Fibroblast of gingiva (primary cell): ENCODE measurements at places on chromosomes 5 and 9.

- no peak for DNase-seq
Observed at GRCh38 chr5:8314965-8315364, 446.0 kb downstream of the MTRR start.

- DNase-seq: no peak
Observed at GRCh38 chr9:78249542-78249941, 13.7 kb downstream of the CEP78 start.

GRCh38 chr5:172772112-172772906 is 1.3 kb upstream of the DUSP1 start:
- DNase-seq: peak; percentile 99

- DNase-seq: no peak
Observed at GRCh38 chr9:136906266-136906665, 19.9 kb downstream of the TRAF2 start.

DNA sequence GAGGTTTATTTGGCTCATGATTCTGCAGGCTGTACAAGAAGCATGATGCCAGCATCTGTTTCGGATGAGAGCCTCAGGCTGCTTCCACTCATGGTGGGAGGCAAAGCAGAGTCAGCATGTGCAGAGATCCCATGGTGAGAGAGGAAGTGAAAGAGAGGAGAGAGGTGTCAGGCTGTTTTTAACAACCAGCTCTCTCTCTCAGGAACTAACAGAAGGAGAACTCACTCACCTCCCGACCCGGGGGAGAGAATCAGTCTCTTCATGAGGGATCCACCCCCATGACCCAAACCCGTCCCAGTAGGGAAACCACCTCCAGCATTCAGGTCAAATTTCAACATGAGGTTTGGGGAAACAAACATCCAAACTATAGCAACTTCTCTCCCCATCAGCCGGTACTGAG is 187.7 kb downstream of the ENC1 start:
- no peak for DNase-seq

GRCh38 chr5:67378256-67378655 is 181.7 kb upstream of the CD180 start:
- no peak for DNase-seq

DNA sequence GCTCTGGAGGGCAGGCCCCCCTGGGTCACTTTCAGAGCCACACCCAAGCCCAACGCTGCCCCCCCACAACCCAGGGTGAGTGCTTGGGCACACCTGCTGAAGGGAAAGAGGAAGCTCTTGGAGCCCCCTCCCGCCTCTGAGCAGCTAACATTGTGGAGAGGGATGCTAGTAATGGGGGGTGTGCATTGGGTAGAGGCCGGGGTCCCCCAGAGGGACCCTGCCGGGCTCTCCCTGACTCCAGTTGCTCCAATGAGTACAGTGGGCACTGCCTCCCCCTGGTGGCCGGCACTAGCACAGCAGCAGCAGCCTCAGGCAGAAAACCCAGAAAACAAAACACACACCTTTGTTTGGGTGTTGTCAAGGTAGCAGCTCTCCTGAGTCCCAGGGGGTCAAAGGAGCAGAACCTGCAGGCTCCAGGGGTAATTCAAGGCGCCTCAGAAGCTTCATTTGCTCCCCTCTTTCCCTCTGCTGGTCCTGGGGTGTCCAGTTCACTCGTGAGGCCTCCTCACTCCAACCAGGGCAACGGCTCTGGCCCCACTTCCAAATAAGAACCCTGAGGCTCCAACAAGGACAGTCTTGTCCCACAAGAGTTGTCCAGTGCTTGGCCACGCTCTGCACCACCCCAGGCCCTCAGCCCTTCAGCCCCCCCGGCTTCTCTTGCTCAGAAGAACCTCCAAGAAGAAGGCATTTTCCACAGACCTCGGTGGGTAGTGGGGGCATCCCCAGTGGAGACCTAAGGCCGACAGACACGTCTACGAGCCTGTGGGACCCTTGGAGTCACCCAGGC is 16.1 kb downstream of the GBGT1 start:
- DNase-seq: no peak

DNA sequence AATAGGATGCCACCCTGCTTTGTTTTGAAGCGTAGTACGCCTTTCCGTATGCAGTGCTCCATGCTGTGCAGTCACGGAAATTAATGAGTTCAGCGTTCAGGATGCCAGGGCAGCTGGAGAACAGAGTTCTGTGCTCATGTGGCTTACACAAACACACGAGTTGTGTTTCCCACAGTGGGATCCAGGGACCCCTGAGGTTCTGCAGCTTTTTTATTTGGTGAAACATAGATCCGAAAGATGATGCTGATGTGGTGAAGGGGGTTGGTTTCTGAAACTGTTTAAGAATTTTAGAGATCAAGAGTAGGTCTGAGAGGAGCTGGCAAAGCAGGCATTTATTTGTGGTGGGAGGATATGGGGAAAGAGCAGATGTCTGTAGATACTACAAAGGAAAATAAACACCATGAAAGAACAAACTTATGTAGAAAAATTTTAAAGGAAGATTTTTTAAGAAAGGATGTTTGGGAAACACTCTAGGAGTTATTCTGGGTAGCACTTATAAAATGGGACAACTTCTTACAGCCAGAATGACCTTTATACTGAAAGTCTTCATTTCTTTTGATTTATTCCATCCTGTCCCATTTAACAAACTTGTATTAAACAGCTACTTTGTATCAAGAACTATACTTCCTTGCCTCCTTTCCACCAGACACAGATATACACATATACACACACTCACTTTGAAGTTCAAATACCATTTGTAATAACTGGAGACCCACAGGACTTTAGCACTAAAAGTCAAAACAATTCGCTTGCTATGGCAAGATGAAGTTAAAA is 52.7 kb downstream of the ITGA1 start:
- peak; percentile 66 for DNase-seq

GRCh38 chr9:26956860-26957233 is 635 bp downstream of the IFT74 start:
- no peak for DNase-seq

- DNase-seq: peak; percentile 69
Observed at GRCh38 chr9:92328225-92328624, 2.5 kb downstream of the CENPP start.

- no peak for DNase-seq
Observed at GRCh38 chr5:173505634-173506033, 110.8 kb downstream of the BOD1 start.

DNA sequence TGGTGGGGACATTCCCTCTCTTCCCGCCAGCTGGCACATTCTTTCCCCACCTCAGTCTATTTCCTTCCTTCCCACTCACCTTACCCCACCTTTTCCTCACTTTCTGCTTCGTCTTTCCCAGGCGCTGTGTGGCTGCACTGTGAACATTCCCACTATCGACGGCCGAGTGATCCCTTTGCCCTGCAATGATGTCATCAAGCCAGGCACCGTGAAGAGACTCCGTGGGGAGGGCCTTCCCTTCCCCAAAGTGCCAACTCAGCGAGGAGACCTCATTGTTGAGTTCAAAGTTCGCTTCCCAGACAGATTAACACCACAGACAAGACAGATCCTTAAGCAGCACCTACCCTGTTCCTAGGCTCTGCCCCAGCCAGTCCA is 7.3 kb downstream of the DNAJB5 start:
- no peak for DNase-seq

- DNase-seq: no peak
Observed at GRCh38 chr9:130939405-130940026, 469 bp upstream of the FIBCD1 start.

DNA sequence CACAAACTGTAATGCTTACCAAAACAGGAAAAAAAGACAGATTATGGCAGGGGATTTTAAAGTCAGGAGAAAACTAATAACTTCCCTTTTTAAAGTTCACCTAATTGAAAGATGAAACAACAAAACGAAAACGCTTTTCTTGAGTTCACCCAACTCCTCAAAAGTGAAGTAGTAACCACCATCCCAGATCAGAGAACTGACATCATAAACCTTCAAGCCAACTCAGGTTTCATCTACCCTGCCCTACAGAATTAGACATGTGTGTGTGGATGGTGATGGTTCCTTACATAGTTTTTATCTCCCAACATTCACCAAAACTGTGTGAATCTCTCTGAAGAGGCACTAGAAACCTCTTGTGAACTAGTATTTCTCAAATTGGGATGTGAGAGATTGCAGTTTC is 195.2 kb upstream of the PTGER4 start:
- no peak for DNase-seq

DNA sequence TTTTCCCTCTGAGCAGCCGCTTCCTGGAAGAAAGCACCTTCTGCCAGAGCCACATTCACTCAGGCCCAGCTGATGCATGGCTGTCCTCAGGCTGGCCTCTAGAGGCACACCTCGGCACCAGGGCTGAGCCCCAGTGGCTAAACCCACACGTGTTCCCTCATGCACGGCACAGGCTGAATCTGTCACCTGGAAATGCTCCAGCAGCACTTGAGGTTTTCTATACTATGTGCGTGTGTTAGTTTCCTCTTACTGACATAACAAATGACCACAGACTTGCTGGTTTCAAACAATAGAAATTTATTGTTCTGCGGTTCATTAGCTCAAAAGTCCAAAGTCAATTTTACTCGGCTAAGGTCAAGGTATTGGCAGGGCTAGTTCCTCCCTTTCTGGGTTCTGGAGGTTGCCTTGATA is 141.4 kb downstream of the LRRC70 start:
- DNase-seq: no peak

DNA sequence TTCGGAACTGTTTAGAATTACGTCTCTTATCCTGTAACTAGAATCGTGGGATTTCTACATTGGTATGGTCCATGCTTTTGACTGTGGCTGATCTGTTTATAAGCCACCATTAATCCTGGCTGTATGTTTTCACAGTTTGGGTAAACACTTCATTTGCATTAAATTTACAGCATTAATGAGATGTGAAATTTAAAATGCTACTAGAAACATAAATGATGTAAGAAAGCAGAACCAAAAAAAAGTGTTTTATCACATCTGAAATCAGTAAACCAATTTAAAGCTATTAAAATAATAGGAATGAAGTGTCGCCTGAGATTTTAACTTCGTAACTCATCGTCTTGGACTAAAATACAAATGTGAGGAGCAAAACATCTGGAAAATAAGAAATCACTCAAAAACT is 201.7 kb downstream of the NFIB start:
- no peak for DNase-seq

GRCh38 chr5:15598294-15598902 is 98.4 kb downstream of the FBXL7 start:
- no peak for DNase-seq

DNA sequence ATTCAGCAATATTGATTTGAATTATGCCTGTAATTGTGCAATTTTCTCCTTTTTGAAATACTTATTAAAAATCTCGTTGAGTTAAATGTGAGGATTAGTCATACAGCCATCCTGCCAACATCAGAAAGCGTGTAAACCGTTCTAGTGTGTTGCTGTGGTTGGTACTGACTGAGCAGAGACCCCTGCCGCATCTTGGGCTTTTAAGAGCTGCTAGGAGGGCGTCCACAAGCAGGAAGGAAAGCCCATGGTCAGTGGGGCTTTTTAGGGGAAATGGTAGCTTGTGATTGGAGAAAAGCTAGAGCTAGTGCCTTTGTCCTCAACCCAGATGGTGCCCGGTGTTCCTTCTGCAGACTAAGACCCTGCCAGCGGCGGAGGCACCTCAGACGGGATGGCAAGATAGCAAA is 1.3 kb downstream of the SDHA start:
- DNase-seq: peak; percentile 30

GRCh38 chr9:79357616-79358015 is 214.1 kb upstream of the TLE4 start:
- DNase-seq: no peak

DNA sequence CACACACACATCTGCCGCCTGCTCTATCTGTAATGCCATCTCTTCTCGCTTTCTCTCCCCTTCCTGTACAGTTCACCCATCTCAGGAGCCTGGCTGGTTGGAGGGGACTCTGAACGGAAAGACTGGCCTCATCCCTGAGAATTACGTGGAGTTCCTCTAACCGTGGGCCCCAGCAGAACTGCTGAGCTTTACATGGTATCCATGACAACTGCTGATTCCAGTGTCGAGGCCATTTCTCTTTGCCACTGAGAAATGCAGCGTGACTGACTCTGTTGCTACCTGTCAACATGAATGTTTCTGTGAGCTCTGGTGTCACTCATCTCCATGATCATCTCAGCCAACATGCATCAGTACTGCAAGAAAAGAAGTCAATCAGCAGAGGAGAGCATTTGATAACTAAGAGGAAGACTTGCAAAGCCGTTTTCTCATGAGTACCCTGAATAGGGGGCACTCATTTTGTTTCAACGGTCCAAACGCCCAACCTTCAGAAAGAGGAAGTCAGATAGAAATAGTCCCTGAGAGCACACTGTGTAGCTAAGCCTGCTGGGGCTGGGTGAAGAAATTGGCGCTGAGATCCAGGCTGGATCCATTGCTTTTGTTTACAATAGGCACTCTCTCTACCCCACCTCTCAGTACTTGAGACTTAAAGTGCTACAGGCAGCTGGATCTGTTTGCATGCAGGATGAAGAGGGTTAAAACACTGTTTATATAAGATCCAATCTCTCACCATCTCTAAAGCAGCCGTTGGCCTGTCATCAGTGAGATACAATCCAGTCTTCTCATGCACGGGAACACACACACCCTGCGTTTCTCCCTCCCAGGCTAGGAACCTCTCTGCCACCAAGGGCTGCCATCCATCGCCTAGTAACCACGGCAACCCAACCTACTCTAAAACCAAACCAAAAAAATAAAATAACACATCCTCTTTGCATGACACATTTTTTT is 180.9 kb downstream of the NR3C1 start:
- no peak for DNase-seq

- DNase-seq: peak; percentile 59
Observed at GRCh38 chr9:72592502-72593403, 71.3 kb downstream of the TMC1 start.

GRCh38 chr9:6076851-6077250 is 61.4 kb upstream of the RANBP6 start:
- DNase-seq: no peak

DNA sequence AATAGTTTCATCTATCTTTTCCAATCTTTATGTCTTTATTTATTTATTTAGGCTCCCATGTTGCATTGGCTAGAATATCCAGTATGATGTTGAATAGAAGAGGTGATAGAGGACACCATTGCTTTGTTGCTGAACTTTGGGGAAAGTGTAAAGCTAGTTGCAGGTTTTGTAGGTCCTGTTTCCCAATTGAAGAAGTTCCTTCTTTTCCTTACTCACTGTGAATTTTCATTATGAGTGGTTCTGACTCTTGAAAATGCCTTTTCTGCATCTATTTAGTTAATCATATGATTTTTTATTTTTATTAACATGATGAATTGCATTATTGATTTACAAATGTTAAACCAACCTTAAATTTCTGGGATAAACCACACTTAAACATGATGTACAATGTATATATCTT is 58.9 kb upstream of the NR3C1 start:
- no peak for DNase-seq

DNA sequence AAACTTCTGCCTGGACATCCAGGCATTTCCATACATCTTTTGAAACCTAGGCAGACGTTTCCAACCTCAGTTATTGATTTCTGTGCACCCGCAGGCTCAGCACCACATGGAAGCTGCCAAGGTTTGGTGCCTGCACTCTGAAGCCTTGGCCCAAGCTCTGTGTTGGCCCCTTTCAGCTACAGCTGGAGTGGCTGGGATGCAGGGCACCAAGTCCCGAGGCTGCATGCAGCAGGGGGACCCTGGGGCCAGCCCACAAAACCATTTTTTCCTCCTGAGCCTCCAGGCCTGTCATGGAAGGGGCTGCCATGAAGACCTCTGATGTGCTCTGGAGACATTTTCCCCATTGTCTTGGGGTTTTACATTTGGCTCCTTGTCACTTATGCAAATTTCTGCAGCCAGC is 49.9 kb downstream of the NFX1 start:
- no peak for DNase-seq

- peak; percentile 81 for DNase-seq
Observed at GRCh38 chr9:80649001-80649420, 1040.3 kb downstream of the TLE1 start.
